Suprapubic skin (tissue), 4 donors: ENCODE measurements at places on chromosomes 12 and 14. TPM values are rescaled to one million over a fixed set of nuclear protein-coding genes. Genes with fewer than 3 reads are reported as not detected.

GRCh38 chr12:122081083-122081696 is 2.6 kb downstream of the MLXIP start:
- peak overlapping the region; percentile 79 for H3K4me3 ChIP-seq
- peaks cover 23% of the 10 kb centered on the region for H3K36me3 ChIP-seq
- peak overlapping the region; percentile 87 for H3K27ac ChIP-seq
- peak; percentile 53 for DNase-seq
- H3K27me3 ChIP-seq = no peaks in the 10 kb centered on the region

- peak; percentile 15 for DNase-seq
- H3K4me1 ChIP-seq = peaks cover 47% of the 10 kb centered on the region
Measured at GRCh38 chr12:123142518-123142840, 8.4 kb downstream of the PITPNM2 start.

GRCh38 chr12:61566183-61566582 is 694.0 kb upstream of the USP15 start:
- H3K4me3 ChIP-seq = no peak overlapping the region
- H3K36me3 ChIP-seq = no peaks in the 10 kb centered on the region
- no peak for DNase-seq
- H3K27me3 ChIP-seq = no peaks in the 10 kb centered on the region
- H3K4me1 ChIP-seq = no peaks in the 10 kb centered on the region
- H3K27ac ChIP-seq = no peak overlapping the region

- H3K4me1 ChIP-seq = no peaks in the 10 kb centered on the region
- H3K27me3 ChIP-seq = no peaks in the 10 kb centered on the region
- H3K36me3 ChIP-seq = peaks cover 100% of the 10 kb centered on the region
- DNase-seq = no peak
- no peak overlapping the region for H3K27ac ChIP-seq
Measured at GRCh38 chr14:34522496-34522895, 17.0 kb downstream of the EAPP start.

- DNase-seq = no peak
- no peak overlapping the region for H3K27ac ChIP-seq
- no peaks in the 10 kb centered on the region for H3K4me1 ChIP-seq
- no peak overlapping the region for H3K4me3 ChIP-seq
Measured at GRCh38 chr14:60227291-60227690, 21.7 kb upstream of the PPM1A start.

GRCh38 chr12:131383291-131383690 is 327.6 kb upstream of the SFSWAP start:
- peaks cover 83% of the 10 kb centered on the region for H3K27me3 ChIP-seq
- peak; percentile 45 for DNase-seq
- no peak overlapping the region for H3K4me3 ChIP-seq
- no peaks in the 10 kb centered on the region for H3K4me1 ChIP-seq
- H3K27ac ChIP-seq = no peak overlapping the region

DNA sequence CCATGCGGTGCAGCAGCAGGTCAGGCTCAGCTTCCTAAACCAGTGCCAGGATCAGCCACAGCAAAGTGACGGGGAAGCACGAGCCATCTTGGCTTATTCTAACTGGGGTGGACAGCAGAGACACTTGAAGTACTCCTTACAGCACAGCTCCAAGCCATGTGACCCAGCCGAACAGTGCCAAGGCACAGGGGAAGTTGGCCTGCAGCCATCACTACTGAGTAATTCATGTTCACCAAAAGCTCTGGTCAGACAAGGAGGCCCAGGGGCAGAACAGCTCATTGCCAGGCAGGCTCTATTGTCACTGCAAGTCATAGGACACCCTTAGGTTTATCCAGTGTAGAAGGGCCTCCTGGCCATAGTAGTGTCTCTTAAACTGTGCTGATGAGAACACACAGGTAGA is 23.4 kb upstream of the SLC35F4 start:
- H3K27me3 ChIP-seq = no peaks in the 10 kb centered on the region
- no peak overlapping the region for H3K4me3 ChIP-seq
- H3K27ac ChIP-seq = no peak overlapping the region
- peak; percentile 63 for DNase-seq
- H3K4me1 ChIP-seq = no peaks in the 10 kb centered on the region

DNA sequence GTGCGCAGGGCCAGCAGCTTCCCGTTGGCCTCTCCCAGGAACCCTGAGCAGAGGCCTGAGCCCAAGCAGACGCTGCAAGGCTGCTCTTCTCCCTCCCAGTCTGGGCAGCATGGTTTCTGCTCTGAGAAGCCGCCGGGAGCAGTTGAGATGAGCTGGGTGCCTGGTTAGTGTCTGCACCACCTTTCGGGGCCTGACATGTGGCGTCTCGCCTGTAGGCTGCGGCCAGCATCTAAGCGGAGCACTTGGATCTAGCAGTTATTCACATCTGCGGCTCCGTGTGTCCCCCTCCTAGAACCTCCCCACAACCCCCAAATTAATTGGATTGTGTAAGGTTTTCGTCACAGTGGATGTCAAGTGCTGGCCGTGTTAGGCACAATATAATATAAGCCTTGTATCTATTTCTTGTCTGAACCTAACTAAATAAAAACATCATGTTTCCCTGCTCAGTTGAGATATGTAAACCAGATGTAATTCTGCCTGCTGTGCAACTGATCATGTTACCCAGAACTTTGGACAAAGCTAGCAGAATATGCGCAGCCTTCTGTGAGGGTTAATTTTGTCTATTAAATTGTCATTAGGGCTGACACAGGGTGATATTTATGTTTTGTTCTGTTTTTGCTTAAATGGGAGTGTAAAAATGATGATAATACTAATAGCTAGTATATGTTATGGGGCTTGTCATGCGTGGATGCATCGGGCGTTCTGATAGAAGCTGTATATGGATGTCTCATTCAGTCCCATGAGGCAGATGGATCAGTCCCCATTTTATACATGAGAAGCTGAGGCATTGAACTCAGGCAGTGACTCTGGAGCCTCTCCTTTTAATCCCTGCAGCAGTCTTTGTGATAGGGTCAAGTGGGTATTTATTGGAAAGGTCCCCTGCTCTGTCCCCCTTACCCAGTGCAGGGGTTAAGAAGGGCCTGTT is 45.8 kb downstream of the ELK3 start:
- H3K27ac ChIP-seq = peak overlapping the region; percentile 67
- H3K4me1 ChIP-seq = peaks cover 76% of the 10 kb centered on the region
- no peaks in the 10 kb centered on the region for H3K27me3 ChIP-seq

GRCh38 chr12:58372298-58372697 is 430.9 kb downstream of the ATP23 start:
- H3K27ac ChIP-seq = no peak overlapping the region
- H3K36me3 ChIP-seq = no peaks in the 10 kb centered on the region
- no peak overlapping the region for H3K4me3 ChIP-seq
- no peaks in the 10 kb centered on the region for H3K4me1 ChIP-seq

DNA sequence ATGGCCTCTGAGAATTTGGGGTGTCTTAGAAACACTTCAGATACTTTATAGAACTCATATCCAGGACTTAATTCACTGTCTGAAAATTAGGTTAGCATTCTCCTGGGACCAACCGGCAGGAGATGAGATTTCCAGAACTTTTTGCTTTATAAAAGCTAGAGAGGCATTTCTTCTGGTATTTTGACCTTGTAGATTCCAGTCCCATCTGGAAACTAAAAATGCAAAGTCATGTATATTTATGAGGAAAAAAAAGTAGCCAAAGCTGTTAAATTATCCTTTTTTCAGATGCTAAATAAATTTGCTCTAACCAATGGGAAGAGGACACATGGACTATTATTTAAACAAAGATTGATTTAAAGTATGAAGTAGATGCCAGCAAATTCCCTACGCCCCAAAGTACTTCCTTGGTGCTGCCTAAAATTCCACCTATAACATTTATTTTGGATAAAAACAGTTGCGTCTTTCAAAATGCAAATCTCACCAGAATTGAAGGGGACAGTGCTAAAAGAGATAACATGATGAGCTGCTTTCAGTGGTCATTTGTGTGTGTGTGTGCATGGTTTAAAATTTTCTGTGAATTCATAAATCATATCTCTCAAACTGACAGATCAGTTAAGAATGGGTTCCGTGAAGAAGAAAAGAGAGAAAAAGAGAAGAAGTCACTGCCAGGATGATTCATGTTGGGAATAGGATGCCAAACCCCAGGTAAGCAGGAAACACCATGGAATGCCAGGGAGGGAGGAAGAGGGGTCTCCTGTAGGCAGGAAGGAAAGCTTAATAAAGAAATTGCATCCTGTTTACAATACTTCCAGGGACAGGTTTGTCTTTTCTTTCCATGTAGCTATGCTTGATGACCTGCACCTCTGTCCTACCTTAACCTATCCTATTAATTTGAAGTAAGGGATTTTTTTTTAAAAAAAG is 97.7 kb upstream of the RGS6 start:
- H3K4me1 ChIP-seq = no peaks in the 10 kb centered on the region

DNA sequence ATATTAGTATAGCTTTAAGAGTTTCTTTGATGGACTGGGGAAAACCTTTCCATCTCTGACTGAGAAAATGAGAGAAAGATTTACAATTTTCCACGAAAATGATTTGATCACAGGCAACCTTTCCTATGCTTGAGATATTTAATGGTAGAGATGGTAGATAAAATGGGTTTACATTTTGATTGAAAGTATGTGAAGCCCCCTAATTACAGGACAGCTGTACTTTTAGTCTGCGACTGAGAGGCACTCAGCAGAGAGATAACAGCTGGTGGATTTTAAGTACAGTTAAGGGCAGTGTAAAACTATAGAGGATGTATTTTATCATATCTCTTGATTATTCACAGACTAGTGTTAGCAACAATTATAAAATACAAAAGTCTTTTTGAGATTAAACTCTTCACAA is 40.7 kb downstream of the C12orf50 start:
- DNase-seq = no peak
- H3K4me1 ChIP-seq = no peaks in the 10 kb centered on the region
- H3K36me3 ChIP-seq = no peaks in the 10 kb centered on the region
- H3K27ac ChIP-seq = no peak overlapping the region

- peaks cover 68% of the 10 kb centered on the region for H3K4me1 ChIP-seq
- no peaks in the 10 kb centered on the region for H3K27me3 ChIP-seq
- H3K4me3 ChIP-seq = no peak overlapping the region
- DNase-seq = no peak
Measured at GRCh38 chr12:122868471-122869177, 27.3 kb downstream of the VPS37B start.

Gene NPFF
- total RNA-seq = not detected

Gene GYS2
- not detected for total RNA-seq

Gene TAS2R31
- 0.55 TPM for total RNA-seq

Gene HSPB8
- 126 TPM for total RNA-seq

Gene ACAD10
- total RNA-seq = 29.1 TPM

Gene HOXC5
- 0.26 TPM for total RNA-seq

Gene RNASE12
- not detected for total RNA-seq

Gene OAS3
- 30.0 TPM for total RNA-seq

Gene ALDH6A1
- total RNA-seq = 22.1 TPM
